Activated naive CD8-positive, alpha-beta T cell treated with anti-CD3 and anti-CD28 coated beads for 36 hours (primary cell): ENCODE measurements at places on chromosomes 7 and 10.

GRCh38 chr10:59227136-59227673, 50.8 kb downstream of the PHYHIPL start:
- no peak for DNase-seq

DNA sequence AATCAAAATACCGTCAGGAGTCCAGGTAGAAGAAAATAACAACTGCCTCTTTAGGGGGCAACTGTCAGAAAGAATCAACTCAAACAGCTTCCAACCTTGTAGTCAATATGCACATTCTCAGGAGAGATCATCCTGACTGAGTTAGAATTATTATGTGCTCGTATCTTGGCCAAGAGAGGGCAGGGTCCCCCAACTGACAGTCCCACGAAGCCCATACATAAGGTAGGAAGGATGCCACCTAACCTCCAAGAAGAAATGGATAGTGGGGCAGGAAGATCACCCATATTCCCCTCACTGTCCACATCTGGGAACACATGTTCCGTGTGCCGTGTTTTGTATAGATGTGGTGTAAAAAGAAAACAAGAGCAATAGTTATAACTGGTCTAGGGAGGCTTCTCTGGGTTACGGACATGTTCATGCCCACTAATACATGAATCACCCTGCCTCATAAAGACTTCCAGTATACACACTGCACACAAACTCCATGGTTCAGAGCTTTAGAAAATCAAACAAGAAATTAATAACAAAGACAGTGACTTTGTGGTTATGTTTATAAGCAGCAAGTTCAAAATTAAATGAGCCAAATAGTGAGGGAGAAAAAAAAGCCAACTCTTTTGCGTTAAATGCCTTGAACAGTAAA, 295.6 kb downstream of the FGFR2 start:
- no peak for DNase-seq

DNA sequence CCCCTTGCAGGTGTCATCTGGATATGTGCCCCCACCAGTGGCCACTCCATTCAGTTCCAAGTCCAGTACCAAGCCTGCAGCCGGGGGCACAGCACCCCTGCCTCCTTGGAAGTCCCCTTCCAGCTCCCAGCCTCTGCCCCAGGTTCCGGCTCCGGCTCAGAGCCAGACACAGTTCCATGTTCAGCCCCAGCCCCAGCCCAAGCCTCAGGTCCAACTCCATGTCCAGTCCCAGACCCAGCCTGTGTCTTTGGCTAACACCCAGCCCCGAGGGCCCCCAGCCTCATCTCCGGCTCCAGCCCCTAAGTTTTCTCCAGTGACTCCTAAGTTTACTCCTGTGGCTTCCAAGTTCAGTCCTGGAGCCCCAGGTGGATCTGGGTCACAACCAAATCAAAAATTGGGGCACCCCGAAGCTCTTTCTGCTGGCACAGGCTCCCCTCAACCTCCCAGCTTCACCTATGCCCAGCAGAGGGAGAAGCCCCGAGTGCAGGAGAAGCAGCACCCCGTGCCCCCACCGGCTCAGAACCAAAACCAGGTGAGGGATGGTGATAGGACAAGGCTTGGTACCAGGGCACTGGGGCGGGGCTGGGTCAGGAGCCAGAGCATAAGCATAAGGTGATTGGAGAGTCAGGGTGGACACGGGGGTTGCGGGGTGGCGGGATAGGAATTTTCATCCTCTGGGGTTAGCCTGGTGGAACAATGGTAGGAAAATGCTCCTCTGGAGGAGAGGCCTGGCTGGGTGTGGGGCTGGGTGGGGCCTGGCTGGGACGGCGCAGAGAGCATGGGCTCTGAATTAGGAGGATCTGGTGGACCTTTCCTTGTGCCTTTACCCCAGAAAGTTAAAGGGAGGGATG, 1.9 kb downstream of the ZYX start:
- no peak for DNase-seq

DNA sequence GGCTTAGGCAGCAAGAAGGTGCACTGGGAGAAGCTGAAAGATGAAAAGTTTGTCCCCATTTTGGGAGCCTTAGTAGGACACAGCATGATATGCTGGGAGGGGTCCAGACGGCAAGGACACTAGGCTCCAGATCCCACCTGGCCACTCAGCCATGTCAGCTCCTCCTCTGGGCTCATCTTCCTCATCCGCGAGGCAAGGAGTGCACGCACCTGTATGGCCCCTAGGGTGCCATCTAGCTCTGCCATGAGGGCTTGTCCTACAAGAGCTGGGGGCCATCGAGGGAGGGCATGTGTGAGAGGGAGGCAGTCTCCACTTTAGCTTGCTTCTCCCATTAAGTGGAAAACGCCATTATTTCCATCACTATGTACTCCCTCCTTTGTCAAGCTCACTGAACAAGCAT, 136.2 kb upstream of the ADAM12 start:
- no peak for DNase-seq

DNA sequence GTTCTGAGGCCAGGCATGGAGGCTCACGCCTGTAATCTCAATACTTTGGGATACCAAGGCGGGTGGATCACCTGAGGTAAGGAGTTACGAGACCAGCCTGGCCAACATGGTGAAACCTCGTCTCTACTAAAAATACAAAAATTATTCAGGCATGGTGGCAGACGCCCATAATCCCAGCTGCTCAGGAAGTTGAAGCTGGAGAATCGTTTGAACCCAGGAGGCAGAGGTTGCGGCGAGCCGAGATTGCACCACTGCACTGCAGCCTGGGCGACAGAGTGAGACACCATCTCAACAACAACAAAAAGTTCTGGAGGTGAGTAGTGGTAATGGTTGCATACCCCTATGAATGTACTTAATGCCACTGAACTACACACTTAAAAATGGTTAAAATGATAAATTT, 60.3 kb upstream of the SP4 start:
- no peak for DNase-seq

GRCh38 chr7:70082099-70082611, 483.9 kb downstream of the AUTS2 start:
- no peak for DNase-seq

GRCh38 chr7:12315049-12315448, 88.6 kb downstream of the VWDE start:
- no peak for DNase-seq

DNA sequence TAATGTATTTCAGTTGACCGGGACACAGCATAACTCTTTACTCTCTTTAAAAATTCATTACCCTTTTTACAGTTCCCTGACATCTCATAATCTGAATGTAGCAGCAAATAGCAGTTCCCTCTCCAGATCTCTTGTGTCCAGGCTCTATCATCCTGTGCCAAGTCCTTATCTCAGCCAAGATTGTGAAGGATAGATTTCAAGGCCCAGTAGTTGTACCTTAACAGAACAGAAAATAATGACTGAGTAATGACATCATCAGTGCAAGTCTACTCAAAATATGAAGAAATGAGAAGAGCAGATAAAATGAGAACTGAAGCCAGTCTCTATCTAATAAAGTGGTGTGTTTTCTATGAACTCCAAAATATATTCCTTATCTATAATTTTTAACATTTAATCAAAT, 92.6 kb downstream of the TFEC start:
- no peak for DNase-seq

DNA sequence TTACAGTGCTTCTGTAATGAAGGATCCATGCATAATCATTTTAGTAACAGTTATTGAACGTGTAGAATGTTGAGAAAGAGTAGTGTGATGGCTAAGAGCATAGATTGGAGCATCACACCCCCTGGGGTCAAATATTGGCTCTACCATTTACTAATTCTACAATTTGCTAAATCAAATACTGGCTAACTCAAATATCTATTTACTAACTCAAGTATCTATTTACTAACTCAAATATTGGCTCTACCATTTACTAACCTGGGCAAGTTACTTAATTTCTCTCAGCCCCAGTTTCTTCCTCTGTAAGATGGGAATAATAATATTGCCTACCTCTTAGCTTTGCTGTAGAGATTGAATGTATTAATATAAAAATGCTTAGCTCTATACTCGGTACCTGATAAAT, 64.0 kb downstream of the CDK14 start:
- DNase-seq: no peak

GRCh38 chr10:37707829-37708578, 149.4 kb downstream of the ZNF248 start:
- no peak for DNase-seq

DNA sequence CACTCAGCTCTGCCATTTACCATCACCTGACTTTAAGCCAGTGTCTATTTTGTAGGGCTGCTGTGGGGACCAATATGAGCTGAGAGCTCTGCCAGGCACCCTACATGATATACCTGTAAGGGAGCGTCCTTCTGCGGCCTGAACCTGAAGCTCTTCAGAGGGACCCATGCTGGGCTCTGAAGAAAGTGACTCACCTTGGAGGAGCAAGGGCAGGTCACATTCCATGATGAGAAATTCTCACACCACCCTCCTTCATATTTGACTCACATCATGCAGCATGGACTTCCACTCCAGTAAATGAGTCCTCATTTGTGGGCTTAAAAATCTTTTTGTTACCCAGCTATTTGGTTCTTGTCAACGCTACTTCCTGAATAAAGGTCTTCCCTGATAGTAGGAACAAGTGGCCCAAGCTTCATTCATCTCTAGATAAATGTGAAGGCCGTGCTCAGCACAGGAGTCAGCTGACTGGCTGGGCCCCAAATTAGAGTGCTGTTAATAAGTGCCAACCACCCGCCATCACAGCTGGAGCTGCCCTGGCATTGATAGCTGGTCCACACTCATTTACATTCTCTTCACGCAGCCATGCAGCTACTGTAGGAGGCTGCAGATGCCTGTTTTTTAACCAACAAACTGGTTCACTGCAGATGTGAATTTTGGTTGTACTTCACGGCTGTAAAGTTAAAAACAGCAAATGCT, 78.4 kb downstream of the RNF216 start:
- no peak for DNase-seq

- no peak for DNase-seq
These were observed 149.5 kb upstream of the SMIM30 start for GRCh38 chr7:113267885-113268284.

DNA sequence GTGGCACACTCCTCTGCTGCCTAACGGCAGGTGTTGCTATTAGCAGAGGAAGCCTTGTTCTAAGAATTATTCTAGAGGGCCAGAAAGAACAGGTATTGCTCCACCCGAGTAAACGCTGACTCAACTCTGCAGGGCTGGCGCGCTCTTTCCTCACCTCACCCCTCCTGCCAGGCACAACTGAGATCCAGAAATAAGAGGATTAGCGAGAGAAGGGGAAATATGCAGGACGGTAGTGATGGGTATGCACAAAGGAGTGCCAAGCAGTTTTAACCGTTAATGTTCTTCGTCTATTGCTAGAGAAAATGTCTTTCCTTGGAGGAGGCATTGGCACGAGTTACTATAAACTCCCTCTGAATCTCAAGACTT, 369 bp upstream of the SCIN start:
- DNase-seq: no peak

DNA sequence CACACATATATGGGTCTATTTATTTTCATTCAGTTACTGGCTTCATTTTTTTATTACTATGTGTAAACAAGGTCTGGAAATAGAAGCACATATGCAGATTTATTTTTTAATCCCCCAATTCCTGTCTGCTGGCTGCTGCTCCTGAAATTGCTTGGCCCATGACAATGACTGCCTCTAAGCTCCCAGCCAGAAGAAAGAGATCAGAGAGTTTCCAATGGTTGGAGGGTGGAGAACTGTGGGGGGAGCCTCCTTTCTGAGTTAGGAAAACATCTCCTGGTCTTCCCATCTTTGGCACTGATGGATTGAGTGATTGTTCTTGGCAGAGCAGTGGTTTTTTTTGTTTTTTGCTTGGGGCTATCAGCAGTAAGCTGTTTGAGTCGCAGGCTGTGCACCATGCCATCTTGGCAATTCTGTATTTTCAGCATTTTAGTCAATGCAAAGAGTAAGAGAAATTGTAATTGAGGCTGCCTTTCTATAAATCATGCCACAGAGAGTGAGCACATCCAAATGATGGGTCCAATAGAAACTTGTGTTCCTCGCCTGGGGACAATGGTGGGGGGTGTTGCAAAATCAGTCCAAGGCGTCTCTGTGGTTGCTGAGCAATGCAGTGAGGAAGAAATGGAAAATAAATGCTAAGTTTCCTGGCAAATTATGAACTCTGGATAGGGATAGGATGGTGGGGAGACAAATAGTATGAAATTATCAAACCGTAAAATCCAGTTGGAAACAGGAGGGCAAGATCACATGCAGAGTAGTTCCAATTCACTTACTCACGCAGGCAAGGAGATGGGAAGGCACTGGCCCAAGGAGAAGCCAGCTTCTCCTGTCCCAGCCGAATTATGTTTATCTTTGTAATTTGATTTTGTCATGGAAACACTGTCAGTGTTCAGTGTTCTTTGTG, 382.4 kb downstream of the SORCS3 start:
- no peak for DNase-seq

- no peak for DNase-seq
These were observed 653.8 kb downstream of the ANKRD7 start for GRCh38 chr7:118878336-118878735.

GRCh38 chr7:91194841-91195240, 69.4 kb upstream of the FZD1 start:
- DNase-seq: no peak

- DNase-seq: peak; percentile 72
These were observed 1.0 kb downstream of the HSPB1 start for GRCh38 chr7:76303202-76304147.

- peak; percentile 81 for DNase-seq
These were observed 98.8 kb upstream of the ZNF722 start for GRCh38 chr7:63899691-63900393.

DNA sequence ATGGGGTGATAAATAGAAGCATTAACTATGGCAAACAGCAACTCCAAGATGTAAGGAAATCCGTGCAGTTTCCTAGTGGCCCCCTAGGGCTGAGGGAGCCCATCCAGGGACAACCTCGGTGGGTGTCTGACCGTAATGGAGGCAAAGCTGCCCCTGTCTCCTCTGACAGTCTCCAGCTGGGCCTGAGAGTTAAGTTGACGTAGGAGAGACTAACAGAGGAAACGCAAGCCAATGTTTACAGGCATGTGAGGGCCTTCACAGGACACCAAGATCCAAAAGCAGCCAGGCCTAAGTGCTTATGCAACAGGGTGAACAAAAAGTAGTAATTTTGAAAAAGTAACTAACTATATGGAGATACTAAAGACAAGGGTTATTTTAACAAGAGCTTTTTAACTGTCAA, 330.0 kb upstream of the C7orf33 start:
- DNase-seq: no peak

- DNase-seq: no peak
These were observed 447.6 kb downstream of the TFEC start for GRCh38 chr7:115582956-115583355.
